ENCODE measurements at places on chromosomes 6 and 20.

DNA sequence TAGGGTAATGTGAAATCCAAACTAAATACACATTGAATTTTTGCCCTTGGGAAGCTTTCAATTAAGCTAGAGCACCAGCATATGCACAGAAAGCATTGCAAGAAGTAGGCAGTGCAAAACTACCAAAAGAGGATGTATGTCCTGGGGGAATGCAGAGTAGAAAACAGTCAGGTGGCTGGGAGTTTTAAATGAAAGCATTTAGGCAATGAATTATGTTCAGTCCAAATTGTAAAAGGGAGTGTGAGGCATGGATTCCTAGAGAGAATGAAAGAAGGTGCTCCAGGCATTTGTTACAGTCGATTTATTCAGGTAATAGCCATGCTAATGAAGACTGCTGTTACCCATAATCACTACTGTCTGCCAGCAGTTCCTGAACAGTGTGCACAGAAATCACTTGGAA lies 604.1 kb upstream of the POU3F2 start:
- no peak for DNase-seq

DNA sequence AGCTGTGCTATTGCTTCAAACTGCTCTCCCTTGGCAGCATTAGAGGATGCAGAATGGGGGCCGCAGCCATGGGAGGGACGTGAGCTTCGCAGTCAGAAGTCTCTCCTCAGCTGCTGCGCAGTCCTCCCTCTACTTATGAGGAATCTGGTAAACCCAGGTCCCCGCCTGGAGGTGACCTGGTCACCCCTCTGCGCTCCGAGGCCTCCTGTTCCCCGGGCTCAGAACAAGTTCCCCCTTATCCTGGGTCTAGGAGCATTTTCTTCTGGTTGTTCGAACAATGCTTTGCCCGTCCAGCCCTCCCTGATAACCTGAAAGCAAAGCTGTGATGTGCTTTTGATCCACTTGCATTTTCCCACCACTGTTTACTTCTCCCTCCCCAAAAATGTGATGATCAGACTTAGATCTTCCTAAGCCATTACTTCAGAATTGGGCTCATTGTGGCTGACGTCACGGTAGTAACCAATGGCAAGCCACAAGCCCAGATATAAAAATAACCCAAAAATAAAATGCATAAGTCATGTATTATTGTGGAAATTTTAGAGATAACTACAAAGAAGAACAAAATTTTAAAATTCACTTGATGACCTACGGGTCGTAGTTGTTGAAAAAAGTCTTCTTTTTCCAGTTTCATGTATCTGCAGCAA lies 80.7 kb downstream of the SERAC1 start:
- DNase-seq, result no peak

- no peak for DNase-seq
Measured at GRCh38 chr6:169503422-169504152, 198.2 kb downstream of the WDR27 start.

DNA sequence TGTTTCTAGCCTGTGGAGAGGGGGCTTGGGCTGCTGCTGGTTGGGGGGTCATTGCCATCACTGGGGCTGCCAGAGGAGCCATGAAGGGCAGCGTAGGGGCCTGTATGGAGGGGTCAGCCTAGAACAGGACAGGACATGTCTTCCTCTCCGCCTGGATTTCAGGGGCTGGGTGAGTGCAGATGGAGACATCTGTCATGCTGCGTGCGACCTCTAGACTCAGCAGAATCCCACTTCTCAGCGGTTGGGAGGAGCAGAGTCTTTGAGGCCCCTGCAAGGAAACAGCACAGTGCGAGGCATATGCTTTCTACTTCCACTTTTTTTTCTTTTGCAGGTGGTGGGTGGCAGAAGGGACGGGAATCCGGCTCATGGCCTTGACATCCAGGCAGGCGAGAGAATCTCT lies 67.9 kb downstream of the EZR start:
- no peak for DNase-seq

GRCh38 chr20:4989570-4989969 lies 11.7 kb downstream of the SLC23A2 start:
- DNase-seq, result no peak

GRCh38 chr20:35269055-35269781 lies 8.7 kb downstream of the MMP24OS start:
- peak; percentile 82 for DNase-seq

DNA sequence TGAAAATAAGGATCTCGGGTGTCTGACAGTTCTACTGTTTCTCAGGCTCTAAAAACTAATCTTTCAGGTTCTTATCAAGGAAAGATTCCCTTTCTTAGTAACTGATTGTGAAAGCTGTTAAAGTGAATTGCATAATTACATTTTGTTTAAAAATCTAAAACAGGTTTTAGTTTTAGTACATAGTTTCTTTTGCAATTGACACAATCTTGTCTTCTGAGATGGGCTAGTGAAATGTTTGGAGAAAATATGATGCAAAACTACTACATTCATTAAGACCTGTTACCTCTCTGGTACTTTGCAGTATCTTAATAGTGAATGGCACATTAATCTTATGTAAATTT lies 298.4 kb downstream of the UTRN start:
- no peak for DNase-seq

DNA sequence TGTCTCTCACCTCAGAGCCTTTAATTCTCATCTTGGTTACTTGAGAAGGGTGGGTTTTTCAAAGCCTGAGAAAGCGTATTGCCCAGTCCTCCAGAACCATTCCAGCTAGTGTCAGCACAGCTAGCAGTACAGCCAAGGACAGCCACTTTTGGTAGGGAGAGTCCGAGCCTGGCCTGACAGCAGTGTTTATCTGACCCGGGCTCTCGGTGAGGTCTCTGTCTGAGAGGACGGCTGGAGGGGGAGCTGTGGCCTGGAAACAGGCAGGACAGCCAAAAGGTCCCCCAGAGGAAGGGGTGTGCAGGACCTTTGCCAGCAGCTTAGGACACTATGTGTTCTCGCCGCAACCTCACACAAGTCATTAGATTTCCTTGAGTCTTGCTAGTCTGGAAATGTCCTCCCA lies 38.8 kb downstream of the LYRM2 start:
- DNase-seq, result no peak

DNA sequence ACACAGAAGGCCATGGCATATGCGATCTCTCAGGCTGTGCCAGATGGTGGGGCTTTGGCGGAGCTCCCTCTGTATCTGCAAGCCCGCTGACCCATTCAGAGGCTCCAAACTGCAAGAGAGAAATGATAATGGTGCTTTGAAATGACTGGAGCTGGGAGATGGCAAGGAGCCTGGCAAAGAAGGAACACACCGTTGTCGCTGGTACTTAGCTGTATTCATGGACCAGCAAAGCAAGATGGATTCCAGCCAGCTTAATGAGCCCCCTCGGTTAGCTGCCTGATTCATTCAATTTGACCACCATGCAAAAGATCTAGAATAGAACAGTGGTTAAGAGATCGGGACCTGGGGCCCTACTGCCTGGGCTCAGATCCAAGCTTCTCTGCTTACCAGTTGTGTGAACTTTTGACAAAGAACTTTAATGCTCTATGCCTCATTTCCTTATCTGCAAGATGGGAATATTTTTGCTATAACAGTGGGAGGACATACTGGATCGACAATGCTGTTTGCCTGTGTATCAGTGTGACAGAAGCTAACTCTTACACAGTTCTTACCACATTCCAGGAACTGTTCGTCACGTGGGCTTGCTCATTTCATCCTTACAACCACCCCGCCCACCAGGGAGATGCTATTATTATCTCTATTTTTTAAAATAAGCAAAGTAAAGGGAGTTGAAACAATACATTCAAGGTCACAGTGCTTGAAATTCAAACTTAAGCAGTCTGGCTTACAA lies 317.8 kb upstream of the SULF2 start:
- DNase-seq, result no peak

DNA sequence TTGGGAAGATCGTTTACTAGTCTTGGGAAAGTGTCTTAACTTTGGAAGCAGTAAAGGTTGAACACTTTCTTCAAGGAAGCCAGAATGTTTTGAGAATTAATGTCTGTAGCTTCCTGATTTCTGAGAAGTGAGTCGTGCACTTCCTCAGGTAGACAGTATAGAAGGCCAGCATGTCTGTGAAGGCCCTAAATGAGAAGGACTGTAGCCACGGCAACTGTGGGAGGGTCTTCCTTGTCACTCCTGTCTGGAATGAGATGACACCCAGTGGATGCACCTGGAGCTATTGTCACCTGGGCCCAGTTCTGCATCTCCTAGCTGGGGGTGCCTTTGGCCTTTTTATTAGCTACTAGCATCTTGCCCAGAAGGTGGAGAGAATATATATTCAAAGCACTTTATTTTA lies 8.8 kb downstream of the STX16 start:
- DNase-seq, result no peak

- DNase-seq, result no peak
Measured at GRCh38 chr6:167127785-167128531, 5.1 kb downstream of the CCR6 start.

GRCh38 chr6:166630462-166630861 lies 3.4 kb upstream of the RPS6KA2 start:
- DNase-seq, result no peak

- DNase-seq, result no peak
Measured at GRCh38 chr6:135170238-135170637, 10.9 kb upstream of the MYB start.

GRCh38 chr20:22801528-22801927 lies 217.2 kb upstream of the FOXA2 start:
- DNase-seq, result no peak

DNA sequence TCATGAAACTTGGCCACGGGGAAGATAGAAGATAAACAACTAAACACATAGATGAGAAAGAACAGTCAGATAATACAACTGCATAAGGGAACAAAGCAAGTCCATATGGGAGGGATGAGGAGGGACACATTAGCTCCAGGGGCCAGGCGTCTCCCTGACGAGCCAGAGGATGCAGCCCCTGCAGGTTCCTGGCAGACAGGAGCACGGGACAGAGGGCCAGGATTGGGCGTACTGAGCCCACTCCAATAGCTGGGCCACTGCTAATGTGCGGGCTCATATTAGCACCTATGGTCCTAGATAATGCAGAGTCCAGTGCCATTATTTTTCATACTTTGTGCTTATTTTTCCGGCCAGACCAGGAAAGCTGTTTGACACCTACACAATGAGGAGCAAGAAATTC lies 182.9 kb downstream of the ANKRD60 start:
- peak; percentile 13 for DNase-seq

DNA sequence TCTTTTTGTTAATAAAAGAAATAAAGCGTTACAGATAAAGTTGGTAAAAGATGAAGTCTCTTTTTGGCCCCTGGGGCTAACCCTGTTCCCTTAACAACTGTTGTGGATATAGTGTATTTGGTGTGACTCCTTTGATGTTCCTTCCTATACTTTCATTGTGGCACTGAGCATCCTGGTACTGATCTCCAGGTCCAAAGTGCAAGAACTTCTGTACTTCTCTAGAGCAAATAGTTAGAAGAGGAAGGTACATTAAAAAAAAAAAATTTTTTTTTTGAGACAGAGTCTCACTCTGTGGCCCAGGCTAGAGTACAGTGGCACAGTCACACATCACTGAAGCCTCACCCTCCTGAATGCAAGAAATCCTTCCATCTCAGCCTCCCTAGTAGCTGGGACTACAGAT lies 6.2 kb downstream of the POFUT1 start:
- DNase-seq, result no peak

DNA sequence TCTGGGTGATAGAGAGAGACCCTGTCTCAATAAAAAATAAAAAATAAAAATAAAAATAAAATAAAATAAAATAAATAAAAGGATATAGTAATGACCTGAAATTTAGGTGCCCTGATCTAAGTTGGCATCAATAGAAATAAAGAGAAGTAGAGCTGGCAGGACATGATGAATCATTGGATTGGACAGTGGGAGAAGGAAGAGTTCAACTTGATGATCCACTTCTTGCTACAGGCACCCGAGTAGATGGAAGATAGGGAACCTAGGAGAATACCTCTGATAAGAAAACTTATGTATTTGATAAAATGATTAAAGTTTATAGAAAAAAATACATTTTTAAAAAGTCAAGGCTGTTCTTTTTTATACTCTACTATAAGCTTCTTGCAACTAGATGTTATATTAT lies 79.0 kb downstream of the ADTRP start:
- no peak for DNase-seq

DNA sequence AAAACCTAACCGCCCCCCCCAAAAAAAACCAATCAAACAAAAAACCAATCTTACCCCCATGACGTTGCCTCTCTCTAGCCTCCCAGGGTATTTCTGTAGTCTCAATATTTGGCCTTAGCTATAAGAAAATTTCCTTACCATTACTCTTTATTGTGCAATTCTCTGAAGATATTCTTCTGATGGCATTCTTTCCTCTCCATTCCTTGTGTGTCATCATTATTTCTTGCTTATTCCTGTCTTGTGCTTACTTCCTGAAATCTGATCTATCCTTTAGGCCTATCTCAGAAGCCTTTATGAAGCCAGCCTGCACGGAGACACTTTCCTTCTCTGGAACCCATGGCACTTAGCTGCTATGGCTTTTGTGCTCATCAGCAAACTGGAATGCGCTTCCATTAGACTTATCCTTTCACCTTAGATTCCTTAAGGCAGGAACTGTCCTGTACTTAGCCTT lies 65.9 kb upstream of the DDR1 start:
- no peak for DNase-seq

- DNase-seq, result peak; percentile 60
Measured at GRCh38 chr20:44388466-44389023, 33.0 kb downstream of the HNF4A start.

- DNase-seq, result no peak
Measured at GRCh38 chr6:155530219-155530834, 74.7 kb upstream of the NOX3 start.

DNA sequence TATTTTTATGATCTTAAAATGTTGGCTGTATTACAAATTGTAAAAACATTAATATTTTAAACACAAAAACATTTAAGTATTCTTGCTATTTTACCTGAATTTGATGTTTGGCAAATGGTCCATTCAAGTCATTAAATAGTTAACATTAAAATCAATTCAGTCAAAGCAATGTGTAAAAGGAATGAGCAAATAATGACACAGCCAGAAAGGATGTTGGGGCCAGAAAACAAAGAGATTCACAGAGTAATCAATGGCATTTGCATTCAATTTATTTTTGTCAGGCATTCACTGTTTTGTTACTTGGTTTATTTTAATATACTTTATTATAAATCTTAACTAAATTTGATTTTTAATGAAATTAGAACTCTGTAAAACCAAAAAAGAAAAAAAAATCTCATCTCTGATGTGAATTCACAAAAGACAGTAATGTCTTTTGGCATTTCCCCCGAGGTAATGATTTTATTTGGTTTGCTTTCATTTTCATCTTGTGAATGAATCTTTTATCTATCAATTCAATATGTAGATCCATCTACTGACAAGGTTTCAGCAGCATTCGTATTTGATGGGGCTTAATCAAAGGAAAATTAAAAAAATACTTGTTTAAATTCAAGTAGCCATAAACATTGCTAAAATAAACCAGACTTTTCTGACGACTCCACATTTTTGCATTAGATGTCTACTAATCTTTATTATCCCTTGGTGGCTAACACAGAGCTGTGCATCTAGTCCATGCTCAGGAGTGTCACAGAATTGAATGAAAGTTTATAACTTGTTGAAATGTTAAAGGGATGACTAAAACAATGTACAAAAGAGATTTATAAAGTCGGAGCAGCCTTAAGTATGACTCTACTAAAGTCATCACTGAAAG lies 866.7 kb upstream of the GJE1 start:
- no peak for DNase-seq

- DNase-seq, result no peak
Measured at GRCh38 chr20:22471156-22471836, 113.1 kb downstream of the FOXA2 start.

- DNase-seq, result no peak
Measured at GRCh38 chr20:22374678-22375590, 209.4 kb downstream of the FOXA2 start.

GRCh38 chr6:43075670-43076463 lies at the start of gene PTK7:
TSS of gene PTK7 (plus strand) at chr6:43076314. CDS start at chr6:43076489, 175 bp downstream.
- DNase-seq, result no peak

All from stimulated activated effector memory CD8-positive, alpha-beta T cell treated with anti-CD3 and anti-CD28 coated beads, Interleukin-12 subunit alpha, Interleukin-12 subunit beta, amount 100 ng/mL, for 72 hours (primary cell).